ENCODE measurements at places on chromosomes 1 and 21.

- DNase-seq = no peak
Measured at GRCh38 chr1:4935807-4936206, 281.4 kb downstream of the AJAP1 start.

DNA sequence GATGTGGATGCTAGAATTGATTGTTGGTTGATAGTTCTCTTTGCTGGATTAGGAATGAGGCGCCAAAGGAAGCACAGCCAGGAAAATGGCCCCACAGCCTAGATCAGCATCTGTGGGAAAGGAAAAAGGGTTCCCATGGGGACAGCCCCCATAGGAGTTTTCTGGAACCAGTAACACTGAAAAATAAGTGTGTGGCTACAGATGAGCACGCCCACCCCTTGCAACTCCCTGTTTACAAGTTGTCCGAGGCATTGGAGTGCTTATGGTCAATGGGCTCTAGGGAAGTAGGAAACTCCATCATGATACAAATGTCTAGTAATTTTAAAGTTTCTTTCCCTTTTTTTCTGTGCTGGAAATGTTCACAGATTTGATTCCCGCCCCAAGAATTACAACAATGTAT is 23.8 kb upstream of the UBE2U start:
- DNase-seq = no peak

DNA sequence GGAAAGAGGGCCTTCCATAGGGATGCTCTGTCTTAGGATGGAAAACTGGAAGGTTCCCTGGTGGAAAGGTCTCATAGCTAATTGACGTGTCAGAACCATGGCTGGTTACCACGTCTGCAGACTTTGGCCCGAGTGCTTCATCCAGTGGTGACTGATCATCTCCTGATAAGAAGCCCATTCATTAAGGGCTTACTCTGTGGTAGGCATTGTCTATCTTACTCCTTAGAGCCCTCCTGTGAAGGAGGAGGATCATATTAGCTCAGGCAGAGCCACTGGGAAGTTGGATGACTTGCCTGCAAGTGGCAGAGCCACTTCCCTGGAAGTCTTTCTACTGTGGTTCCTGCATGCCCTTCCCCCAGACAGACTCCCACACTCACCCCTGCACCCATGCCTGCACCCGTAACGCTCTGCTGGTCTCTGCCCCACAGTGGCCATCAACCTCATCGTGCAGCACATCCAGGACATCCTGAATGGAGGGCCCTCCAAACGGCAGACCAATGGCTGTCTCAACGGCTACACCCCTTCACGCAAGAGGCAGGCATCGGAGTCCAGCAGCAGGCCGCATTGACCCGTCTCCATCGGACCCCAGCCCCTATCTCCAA is 79.9 kb downstream of the UCK2 start:
- no peak for DNase-seq

GRCh38 chr1:157163273-157164127 is 25.3 kb upstream of the ETV3 start:
- DNase-seq = peak; percentile 85

DNA sequence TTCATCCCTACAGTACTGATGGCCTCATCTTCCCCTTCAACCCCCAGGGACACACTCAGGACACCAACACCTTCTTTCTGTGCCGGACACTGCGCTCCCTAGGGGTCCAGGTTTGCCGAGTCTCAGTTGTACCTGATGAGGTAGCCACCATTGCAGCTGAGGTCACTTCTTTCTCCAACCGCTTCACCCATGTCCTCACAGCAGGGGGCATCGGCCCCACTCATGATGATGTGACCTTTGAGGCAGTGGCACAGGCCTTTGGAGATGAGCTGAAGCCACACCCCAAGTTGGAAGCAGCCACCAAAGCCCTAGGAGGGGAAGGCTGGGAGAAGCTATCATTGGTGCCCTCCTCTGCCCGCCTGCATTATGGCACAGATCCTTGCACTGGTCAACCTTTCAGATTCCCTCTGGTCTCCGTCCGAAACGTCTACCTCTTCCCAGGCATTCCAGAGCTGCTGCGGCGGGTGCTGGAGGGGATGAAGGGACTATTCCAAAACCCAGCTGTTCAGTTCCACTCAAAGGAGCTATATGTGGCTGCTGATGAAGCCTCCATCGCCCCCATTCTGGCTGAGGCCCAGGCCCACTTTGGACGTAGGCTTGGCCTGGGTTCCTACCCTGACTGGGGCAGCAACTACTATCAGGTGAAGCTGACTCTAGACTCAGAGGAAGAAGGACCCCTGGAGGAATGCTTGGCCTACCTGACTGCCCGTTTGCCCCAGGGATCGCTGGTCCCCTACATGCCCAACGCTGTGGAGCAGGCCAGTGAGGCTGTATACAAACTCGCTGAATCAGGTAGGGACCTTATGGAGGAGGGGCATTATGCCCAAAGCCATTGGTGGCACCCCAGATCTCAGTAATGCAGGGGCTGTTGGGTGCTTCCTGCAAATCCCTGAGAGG is 5.1 kb upstream of the LENEP start:
- no peak for DNase-seq

GRCh38 chr1:23149114-23149513 is 19.5 kb downstream of the LUZP1 start:
- DNase-seq = no peak

DNA sequence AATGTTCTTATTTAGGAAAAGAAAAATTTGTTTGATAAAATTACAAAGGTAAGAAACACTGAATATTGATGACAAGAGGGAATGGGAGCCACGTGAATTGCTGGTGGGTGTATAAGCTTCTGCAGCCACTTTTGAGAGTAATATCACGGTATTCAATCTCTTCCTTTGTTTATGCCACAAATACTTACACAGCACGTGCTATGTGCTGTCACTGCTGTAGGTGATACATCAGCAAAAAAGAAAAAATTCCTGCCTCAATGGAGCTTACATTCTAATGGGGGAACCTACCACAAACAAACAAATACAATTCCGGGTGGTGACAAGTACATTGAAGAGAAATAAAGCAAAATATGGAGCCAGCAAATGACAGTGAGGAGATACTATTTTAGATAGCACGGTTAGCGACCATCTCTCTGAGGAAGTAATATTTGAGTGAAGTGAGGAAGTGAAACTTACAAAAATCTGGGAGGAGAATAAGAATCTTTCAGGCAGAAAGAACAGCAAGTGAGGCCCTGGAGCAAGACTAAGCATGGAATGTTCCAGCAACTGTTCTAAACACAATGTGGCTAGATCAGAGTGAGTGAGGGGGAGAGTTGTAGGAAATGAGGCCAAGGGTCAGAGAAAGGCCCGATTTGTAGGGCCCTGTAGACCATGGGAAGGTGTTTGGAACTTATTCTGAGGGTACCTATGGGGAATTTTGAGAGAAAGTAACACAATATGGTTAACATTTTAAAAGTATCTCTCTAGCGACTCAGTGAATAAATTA is 2.6 kb upstream of the FCRLB start:
- DNase-seq = no peak

GRCh38 chr21:17461014-17461413 is 51.8 kb upstream of the CXADR start:
- no peak for DNase-seq

GRCh38 chr1:207869859-207870258 is 41.1 kb downstream of the CD34 start:
- DNase-seq = no peak

DNA sequence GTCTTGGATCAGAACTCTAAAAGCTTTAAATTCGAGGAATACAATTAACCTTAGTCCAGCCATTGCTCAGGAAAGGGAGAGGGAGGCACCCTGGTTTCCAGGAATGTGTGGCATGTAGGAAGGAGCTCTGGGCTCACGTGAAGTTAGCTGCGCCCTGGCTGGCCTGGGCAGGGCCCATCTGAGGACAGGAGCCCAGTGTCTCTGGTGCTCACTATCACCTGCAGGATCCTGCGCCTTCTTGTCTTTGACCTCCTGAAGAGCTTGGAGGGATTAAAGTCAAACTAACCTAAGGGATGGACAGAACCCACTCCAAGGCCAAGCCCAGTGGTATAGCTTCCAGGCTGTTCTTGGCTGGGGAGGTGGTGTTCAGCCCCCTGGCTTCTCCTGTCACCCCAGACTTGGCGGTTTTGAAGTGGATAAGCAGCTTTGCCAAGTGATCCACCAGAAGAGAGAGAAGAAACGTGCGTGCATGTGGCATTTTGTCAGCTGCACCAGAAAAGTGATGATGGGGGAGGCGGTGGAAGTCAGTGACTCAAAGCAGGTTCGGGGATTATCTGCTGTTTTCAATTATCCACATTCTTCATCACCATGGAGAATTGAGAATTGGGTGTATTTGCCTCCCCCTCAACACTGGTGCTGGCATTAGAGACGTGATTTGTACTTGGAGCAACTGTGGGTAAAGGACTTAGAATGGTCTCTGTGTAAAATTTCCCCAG is 11.9 kb upstream of the KCNN3 start:
- DNase-seq = no peak

DNA sequence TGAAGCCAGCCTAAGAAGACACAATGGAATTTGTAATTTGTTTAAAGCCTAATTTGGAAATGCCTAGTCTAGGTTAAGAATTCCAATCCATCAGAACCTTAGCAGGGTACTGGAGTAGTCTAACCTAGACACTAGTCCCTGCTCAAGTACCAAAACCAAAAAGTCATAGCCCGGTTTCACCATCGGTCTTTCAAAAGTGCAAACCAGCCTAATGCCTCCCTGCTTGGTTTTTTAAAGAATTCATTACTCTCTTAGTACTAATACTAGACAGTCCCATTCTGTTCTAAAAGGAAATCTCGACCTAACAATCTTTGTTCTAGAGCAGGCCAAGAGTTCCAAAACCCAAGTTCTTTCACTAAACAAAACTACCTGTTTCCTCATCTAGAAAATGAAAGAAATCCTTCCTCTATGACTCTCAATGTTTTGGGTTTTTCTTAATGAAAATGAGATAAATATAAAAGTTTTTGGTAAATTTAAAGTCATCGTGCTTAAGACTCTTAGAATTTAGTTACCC is 2.6 kb downstream of the PUM1 start:
- no peak for DNase-seq

GRCh38 chr1:53365437-53366063 is 37.7 kb upstream of the LRP8 start:
- no peak for DNase-seq

DNA sequence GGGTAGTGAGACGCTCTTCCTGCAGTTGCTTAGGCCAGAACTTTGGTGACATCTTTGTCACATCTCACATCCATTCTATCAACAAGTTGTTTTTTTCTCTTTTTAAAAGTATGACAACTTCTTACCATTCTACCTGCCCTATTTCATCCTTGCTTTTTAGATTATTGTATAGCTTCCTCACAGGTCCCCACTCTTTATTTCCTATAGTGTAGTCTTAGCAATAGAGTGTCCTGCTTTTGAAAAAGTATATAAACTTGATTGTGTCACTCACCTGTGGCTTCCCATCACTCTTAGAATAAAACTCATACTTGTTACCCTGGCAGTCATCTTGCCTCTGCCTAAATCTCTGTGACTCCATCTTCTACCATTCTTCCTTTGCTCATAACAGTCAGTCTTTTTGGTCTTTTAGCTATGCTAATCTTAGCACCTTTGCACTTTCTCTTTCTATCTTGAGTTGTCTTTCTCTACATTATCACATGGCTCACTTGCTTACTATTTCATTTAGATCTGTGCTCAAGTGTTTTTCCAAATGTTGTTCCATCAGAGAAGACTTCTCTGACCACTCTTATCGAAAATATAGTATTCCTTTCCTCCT is 9.5 kb downstream of the CDC73 start:
- no peak for DNase-seq

GRCh38 chr1:27752360-27752759 is 20.7 kb upstream of the STX12 start:
- DNase-seq = no peak

DNA sequence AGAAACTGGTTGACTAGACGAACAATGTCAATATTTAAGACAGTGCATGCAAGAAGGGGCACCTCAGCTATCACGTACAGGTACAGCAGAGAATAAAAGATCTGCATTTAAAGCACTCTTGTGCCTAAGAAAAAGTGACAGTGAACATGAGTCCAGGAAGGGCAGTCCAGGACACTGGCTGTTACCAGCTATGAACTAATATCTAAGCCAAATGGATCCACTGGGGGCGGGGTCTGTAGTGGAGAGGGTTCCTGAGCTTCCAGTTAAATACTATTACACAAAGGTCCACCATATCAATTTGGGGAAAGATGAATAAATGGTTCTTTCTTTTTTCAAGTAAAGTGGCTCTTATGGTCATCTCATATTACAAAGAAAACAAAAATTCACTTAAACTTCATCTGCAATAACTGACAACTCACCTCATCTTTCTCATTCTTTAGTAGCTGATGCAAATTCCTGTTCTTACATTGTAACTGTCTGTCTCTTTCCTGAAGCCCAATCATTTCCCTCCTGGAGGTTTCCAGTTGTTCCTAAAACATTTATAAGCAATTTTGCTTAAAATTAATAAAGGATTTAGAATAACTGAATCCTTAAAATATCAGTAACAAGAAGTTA is 24.5 kb downstream of the SSX2IP start:
- no peak for DNase-seq

- no peak for DNase-seq
Measured at GRCh38 chr21:29193901-29194300, 63.5 kb downstream of the MAP3K7CL start.

- no peak for DNase-seq
Measured at GRCh38 chr1:177333936-177334595, 163.3 kb downstream of the BRINP2 start.

DNA sequence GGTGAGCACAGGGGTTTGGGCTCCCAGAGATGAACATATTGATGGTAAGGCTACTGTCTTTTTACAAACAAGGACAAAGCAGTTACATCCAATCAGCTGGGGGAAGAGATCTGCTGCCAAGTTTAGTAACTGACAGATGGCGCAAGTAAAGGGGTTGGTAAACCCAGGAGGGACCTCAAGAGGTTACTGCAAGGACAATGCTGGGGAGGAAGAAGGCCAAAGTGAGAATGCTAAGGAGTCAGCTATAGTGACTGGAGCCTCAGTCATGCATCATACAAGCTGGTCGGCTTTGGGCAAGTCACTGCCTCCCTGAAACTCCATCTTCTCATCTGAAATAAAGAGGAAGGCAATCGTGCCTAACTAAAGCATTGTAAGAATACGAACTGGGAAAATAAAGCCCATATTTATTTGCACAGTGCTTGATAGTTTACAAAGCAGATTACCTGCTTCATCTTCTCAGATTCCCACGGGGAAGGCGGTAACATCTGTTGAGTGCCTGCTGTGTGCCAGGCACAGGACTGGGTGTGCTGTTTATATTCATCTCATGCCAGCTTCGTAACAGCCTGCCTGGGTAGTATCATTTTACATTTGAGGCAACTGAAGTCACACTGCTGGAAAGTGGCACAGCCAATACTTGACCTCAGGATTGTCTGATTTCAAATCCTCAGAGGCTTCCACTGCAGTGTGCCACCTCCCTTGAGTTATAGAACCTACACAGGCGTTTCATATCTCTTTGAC is 114.8 kb downstream of the BEND5 start:
- no peak for DNase-seq

- no peak for DNase-seq
Measured at GRCh38 chr1:63547621-63548294, 24.4 kb downstream of the EFCAB7 start.

- DNase-seq = no peak
Measured at GRCh38 chr1:55353707-55354620, 138.8 kb upstream of the USP24 start.

DNA sequence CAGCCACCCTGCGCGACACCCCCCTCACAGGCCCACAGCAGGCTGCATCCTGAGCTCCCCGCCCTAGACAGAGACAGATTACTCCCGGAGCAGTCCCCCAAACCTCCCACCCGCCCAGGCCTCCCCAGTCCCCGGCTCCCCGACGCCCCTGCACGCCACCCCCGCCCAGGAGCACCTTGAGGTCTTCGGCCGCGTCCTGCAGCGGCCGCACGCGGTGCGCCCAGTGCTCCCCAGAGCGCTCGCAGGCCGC is 731 bp downstream of the TRIM11 start:
- DNase-seq = peak; percentile 22

Measured in activated CD4-positive, alpha-beta T cell treated with anti-CD3 and anti-CD28 coated beads for 48 hours (primary cell).